ENCODE measurements at places on chromosomes 7 and 10. TPM values are rescaled to one million over a fixed set of nuclear protein-coding genes. Genes with fewer than 3 reads are reported as not detected.

DNA sequence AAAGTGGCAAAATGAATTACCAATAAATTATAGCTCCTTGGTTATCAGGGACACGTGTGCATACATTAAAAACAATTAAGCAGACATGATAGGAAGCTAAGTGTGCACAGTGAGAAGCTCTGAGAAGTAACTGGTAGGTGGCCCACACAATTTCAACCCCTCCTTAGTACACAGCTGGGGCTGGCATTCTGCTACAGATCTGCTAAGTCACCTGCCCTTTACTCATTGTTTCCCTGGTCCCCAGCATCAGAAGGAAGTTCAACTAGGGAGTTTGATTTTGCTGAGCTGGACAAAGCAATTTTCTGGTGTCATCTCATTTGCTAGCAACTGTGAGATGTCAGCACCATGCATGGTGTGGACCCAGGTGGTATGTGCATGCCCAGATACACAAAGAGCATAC, 424.1 kb upstream of the NPVF start:
- H3K36me3 ChIP-seq, result no peaks in the 10 kb centered on the region
- no peak overlapping the region for H3K4me3 ChIP-seq
- DNase-seq, result no peak
- no peaks in the 10 kb centered on the region for H3K27me3 ChIP-seq
- peaks cover 1% of the 10 kb centered on the region for H3K4me1 ChIP-seq
- H3K27ac ChIP-seq, result no peak overlapping the region

- DNase-seq, result no peak
- H3K4me3 ChIP-seq, result no peak overlapping the region
- no peaks in the 10 kb centered on the region for H3K27me3 ChIP-seq
- H3K4me1 ChIP-seq, result peaks cover 5% of the 10 kb centered on the region
These were observed 56.6 kb downstream of the CPED1 start for GRCh38 chr7:121045090-121045489.

GRCh38 chr10:59872892-59873463, 33.4 kb downstream of the CCDC6 start:
- no peaks in the 10 kb centered on the region for H3K36me3 ChIP-seq
- H3K4me1 ChIP-seq, result peaks cover 13% of the 10 kb centered on the region
- no peaks in the 10 kb centered on the region for H3K27me3 ChIP-seq

GRCh38 chr7:17234398-17235031, 63.9 kb upstream of the AHR start:
- H3K4me3 ChIP-seq, result no peak overlapping the region
- H3K27ac ChIP-seq, result peak overlapping the region; percentile 84
- peaks cover 18% of the 10 kb centered on the region for H3K4me1 ChIP-seq
- DNase-seq, result peak; percentile 85

GRCh38 chr7:122803851-122804250, 82.4 kb downstream of the CADPS2 start:
- no peak overlapping the region for H3K4me3 ChIP-seq
- no peak for DNase-seq
- H3K27me3 ChIP-seq, result no peaks in the 10 kb centered on the region
- no peaks in the 10 kb centered on the region for H3K36me3 ChIP-seq

GRCh38 chr7:116710764-116711452, 38.9 kb downstream of the MET start:
- no peak overlapping the region for H3K4me3 ChIP-seq
- no peaks in the 10 kb centered on the region for H3K4me1 ChIP-seq
- no peak for DNase-seq

DNA sequence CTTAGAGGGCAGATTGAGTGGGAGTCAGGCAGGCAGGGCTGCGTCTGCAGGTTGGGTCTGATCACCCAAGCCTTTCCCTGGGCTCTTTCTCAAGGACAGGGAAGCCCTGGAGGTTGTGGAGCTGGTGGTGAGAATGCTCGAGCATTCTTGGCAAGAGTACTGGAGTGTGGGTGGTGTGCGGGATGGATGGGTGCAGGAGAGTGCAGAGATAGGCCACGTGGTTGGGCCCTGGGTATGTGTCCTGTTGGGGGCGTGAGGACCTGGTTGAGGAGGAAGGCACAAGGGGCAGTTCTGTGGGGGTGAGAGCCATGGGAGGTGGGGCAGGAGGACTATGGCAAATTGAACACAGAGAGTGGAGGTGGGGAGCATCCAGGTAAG, 135.9 kb downstream of the PTPN20 start:
- no peak overlapping the region for H3K4me3 ChIP-seq
- H3K36me3 ChIP-seq, result no peaks in the 10 kb centered on the region
- DNase-seq, result no peak
- H3K4me1 ChIP-seq, result no peaks in the 10 kb centered on the region
- no peaks in the 10 kb centered on the region for H3K27me3 ChIP-seq

DNA sequence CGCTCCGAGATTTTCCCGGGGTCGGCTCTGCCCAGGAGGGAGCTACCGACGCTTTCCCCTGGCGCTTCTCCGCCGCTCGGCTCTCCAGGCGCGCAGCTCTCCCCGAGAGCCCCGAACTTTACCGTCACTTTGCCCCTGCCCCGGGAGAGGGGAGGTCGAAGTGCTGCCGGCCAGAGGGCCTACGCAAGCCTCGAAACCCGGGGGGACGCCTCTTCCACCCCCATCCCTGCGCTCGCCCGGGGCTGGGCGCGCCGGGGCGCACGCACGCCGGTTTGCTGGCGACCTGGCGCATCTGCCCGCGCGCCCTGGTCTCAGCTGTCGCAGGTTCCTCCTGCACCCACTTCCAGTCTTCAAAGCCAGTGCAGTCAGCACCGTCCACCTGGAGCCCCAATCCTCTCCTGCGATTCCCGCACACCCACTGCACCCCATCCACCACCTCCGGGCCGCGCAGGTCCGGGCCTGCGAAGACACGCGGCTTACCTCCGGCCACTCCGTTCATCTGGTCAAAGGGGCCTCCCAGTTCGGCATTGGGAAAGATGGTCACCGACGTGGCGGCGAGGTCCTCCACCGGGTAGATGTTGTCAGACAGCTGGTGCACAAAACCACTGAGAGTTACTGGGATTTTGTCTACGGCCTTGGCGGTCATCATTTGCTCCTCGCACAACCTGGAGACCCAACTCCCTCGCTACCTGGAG, 638 bp downstream of the EGR2 start:
- H3K4me1 ChIP-seq, result peaks cover 28% of the 10 kb centered on the region
- no peaks in the 10 kb centered on the region for H3K36me3 ChIP-seq
- peaks cover 60% of the 10 kb centered on the region for H3K27me3 ChIP-seq
- peak overlapping the region; percentile 60 for H3K4me3 ChIP-seq

DNA sequence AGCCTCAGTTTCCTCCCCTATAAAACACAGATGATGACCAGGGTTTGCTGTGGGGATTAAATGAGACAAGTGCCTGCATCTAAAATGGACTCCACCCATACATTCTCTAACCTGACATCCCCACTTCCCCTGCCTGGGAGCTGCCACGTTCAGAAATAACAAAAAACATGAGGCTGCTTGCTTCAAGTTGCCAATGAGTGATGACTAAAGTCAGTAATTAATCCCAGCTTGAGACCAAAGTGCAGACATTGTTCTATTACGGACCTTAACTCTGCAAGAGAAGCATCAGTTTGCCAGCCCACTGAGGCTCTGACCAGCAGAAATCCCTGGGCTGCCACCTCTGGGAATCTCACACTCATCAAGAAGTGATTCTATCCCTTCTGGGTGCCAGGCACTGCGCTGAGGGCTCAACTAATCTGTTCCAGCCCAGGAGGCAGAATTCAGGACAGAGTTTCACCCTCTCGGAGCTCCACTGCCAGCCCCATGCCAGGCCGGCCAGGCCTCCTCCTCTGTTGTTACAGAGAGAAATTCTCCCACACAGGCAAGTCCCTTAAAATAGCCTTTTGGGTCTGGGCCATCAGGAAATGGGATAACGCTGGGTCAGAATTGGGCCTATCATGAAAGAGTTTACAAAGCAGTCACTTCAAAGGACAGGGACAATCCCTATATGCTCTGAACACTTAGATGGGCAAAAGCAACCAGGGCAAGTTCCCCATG, 11.4 kb downstream of the SH3PXD2A start:
- H3K36me3 ChIP-seq, result no peaks in the 10 kb centered on the region
- no peak overlapping the region for H3K27ac ChIP-seq
- no peak for DNase-seq
- H3K4me3 ChIP-seq, result no peak overlapping the region
- peaks cover 26% of the 10 kb centered on the region for H3K4me1 ChIP-seq

DNA sequence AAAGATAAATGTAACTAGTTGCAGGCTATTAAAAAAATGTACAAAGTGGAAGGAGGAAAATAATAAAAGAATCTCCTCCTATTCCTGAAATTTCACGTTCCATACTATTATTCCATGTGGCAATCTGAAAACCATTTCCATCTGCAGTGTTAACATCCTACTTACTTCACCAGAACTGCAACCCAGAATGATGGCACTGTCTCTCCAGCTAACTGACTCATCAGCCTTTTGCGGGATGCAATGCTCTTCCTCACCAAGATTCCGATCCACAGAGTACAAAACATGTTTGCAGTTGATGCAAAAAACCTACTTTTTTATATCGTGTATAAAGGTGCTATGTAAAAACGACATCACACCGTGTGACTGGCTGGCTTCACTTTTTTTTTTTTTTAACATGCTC, 50.8 kb downstream of the ESYT2 start:
- H3K36me3 ChIP-seq, result no peaks in the 10 kb centered on the region
- no peak overlapping the region for H3K4me3 ChIP-seq

DNA sequence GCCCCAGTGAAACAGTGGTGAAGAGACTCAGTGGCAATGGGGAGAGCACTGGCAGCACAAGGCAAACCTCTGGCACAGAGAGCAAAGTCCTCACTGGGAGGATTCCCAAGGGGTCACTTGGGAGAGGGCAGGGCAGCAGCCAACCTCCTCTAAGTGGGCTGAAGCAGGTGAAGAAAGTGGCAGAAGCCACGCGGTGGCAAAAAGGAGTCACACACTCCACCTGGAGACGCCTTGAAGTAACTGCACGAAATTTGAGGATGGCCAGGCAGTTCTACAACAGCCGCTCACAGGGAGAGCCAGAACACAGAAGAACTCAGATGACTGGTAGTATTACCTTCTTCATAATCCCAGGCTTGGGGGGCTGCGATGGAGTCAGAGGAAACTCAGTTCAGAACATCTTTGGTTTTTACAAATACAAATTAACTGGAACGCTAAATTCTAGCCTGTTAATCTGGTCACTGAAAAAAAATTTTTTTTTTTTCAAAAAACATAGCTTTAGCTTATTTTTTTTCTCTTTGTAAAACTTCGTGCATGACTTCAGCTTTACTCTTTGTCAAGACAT, 574 bp upstream of the IL6 start:
- DNase-seq, result peak; percentile 81
- H3K27ac ChIP-seq, result peak overlapping the region; percentile 26
- H3K36me3 ChIP-seq, result no peaks in the 10 kb centered on the region

- H3K36me3 ChIP-seq, result no peaks in the 10 kb centered on the region
- no peaks in the 10 kb centered on the region for H3K27me3 ChIP-seq
- no peak for DNase-seq
- no peak overlapping the region for H3K27ac ChIP-seq
- H3K4me3 ChIP-seq, result no peak overlapping the region
- no peaks in the 10 kb centered on the region for H3K4me1 ChIP-seq
These were observed 107.0 kb downstream of the ADARB2 start for GRCh38 chr10:1630304-1630703.

GRCh38 chr10:31317652-31318381, 1.2 kb upstream of the ZEB1 start:
- no peak for DNase-seq
- H3K4me1 ChIP-seq, result no peaks in the 10 kb centered on the region
- H3K36me3 ChIP-seq, result no peaks in the 10 kb centered on the region
- peak overlapping the region; percentile 77 for H3K27ac ChIP-seq
- peak overlapping the region; percentile 91 for H3K4me3 ChIP-seq

- H3K4me3 ChIP-seq, result no peak overlapping the region
- DNase-seq, result no peak
- no peaks in the 10 kb centered on the region for H3K4me1 ChIP-seq
- H3K36me3 ChIP-seq, result no peaks in the 10 kb centered on the region
- H3K27ac ChIP-seq, result no peak overlapping the region
These were observed 18.2 kb upstream of the CALD1 start for GRCh38 chr7:134761266-134761665.

GRCh38 chr7:151408839-151409666, 785 bp downstream of the WDR86 start:
- H3K4me1 ChIP-seq, result peaks cover 18% of the 10 kb centered on the region
- H3K27ac ChIP-seq, result peak overlapping the region; percentile 46
- no peaks in the 10 kb centered on the region for H3K36me3 ChIP-seq

DNA sequence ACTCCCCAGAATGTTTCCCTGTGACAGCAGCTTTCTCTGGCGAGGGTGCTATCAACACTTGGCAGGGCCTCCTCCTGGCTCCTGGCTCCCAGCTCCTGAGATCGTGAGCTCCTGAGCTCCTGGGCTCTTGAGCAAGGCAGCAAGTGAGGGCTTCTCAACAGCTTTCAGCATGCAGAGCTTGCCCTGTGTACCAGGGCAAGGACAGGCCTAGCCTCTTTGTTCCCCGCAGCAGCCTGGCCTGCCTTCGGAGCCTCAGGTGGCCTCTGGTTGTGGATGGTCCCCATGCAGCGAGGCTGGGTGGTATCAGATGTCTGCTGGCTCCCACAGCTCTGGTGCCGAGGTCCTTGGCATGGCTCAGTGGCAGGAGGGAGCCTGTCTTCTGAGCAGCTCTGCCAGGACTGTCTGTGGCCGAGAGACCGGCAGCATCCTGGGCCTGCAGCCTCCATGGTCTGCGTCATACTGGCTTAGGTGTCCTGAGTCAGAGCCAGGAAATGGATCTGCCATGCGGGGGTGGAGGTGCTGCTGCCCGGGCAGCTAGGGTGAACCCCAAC, 44.2 kb downstream of the ZMIZ1 start:
- peaks cover 62% of the 10 kb centered on the region for H3K4me1 ChIP-seq
- H3K27ac ChIP-seq, result peak overlapping the region; percentile 78
- no peaks in the 10 kb centered on the region for H3K27me3 ChIP-seq
- no peaks in the 10 kb centered on the region for H3K36me3 ChIP-seq

DYDC2 gene
- 0.72 TPM for polyA plus RNA-seq

RNF32 gene
- polyA plus RNA-seq, result 2.9 TPM

LBX1 gene
- 0.33 TPM for polyA plus RNA-seq

CRHR2 gene
- 0.19 TPM for polyA plus RNA-seq

CPA2 gene
- polyA plus RNA-seq, result 303 TPM

ITPRID1 gene
- polyA plus RNA-seq, result 0.71 TPM
